ENCODE measurements at places on chromosomes 16 and 17.

GRCh38 chr17:882827-883585, 96.6 kb downstream of the NXN start:
- no peak for DNase-seq

GRCh38 chr17:39595928-39596510, 11.7 kb downstream of the NEUROD2 start:
- DNase-seq = no peak

DNA sequence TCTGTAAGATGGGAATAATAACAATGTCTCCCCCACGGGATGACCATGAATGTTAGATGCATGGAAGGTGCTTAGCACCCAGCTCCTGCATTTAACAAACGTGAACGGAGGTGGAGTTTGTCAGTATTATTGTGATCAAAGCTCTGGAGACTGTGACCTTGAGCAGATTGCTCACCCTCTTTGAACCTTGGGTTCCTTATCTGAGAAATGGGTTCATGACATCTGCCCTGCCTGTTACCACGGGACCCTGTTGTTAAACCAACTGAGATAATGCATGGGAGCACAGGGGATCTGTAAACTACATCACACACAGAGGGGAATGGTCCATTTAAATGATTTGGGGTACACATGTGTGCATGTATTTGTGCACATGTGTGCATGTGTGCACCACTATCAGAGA, 29.6 kb downstream of the MRM1 start:
- DNase-seq = no peak

DNA sequence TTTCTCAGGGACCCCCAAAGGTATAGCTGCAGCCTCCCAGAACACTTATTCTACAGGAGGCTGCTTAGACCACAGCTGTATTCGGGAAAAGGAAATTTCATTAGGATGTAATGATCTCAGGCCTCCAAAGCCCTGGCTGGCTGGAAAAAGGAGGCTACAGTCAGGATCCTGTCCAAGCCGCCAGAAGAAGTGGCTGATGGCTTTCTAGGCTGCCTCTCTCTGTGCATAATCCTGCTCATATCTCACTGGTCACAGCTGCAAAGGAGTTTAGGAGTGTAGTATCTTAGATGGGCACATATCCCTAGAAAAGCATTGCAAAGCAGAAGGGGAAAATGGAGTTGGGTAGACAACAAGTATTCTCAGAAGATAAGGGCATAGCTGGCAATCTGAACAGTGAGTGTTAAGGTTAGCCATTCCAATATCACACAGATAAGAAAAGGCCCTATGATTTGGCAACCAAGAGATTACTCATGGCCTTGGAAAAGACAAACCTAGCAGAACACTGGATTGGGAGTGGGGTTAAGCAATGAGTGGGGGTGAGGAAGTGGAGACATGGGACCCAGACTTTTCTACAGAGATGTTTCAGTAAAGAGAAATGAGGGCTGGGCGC, 26.0 kb upstream of the PRKCA start:
- DNase-seq = no peak

GRCh38 chr17:39081851-39082250, 69.6 kb downstream of the PLXDC1 start:
- no peak for DNase-seq

DNA sequence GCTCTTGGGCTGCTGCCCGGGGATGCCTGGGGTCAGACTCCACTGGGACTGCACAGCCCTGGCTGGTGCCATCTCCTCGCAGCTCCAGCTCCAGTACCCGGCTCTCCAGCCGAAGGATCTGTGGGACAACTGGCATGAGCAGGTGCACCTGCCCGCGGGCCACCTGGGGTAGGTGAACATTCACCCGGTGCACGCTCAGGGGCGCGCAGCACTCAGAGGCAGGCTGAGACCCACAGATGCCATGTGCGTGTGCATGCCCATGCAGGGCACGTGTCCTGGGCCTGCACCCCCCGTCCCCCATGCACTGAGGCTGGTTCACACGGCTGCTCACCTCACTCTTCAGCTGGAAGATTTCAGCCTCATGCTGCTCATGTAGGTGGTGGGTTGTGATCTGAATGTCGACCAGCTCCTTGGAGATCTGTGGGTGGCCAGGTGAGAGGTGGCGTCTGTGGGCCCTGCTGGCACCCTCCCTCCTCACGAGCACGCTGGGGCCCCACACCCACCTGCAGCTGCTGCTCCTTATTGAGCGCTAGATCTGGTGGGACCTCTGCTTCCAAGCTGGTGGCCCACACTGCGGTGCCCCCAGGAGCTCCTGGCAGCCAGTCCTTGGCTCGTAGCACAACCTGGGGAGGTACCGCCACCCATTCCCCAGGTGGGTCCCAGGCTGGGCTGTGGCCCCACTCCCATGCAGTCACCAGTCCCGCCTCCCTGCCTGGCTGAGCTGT, 618 bp downstream of the CCDC78 start:
- DNase-seq = no peak

GRCh38 chr17:45394913-45395568, 37.6 kb downstream of the ARHGAP27 start:
- DNase-seq = peak; percentile 54

GRCh38 chr17:27947005-27947406, 53.8 kb upstream of the LYRM9 start:
- no peak for DNase-seq

- no peak for DNase-seq
Observed at GRCh38 chr17:43860927-43861622, 14.1 kb downstream of the CD300LG start.

GRCh38 chr17:7014995-7015958, 2.9 kb downstream of the RNASEK start:
- DNase-seq = peak; percentile 93

- DNase-seq = peak; percentile 33
Observed at GRCh38 chr17:37605813-37606505, 3.3 kb downstream of the SYNRG start.

GRCh38 chr17:49157784-49158183, 25.2 kb downstream of the B4GALNT2 start:
- no peak for DNase-seq

GRCh38 chr17:62994931-62995330, 28.9 kb downstream of the TANC2 start:
- DNase-seq = no peak

DNA sequence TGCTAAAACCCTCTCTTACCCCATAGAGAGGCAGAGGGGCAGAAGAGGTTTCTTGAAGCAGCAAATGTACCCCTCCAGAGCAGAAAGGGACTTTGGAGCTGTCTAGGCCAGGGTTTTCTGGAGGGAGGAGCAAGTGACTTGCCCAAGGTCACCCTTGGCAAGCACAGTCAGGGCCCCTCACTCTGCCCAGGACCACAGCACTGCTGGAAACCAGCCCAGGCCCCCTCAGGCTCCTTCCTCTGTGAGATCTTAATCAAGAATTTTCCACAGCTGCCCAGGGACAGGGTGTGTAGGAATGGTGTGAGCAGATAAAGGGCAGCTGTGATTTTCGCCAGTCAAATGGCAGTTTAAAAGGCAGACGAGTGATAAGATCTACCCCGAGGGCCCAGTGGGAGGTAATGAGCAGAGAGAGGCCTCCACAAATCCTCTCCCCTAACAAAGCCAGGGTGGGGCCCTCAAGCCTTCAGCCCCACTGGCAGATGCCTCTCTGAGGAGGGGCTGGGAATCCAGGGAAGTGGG, 3.9 kb upstream of the SLC12A3 start:
- DNase-seq = no peak

DNA sequence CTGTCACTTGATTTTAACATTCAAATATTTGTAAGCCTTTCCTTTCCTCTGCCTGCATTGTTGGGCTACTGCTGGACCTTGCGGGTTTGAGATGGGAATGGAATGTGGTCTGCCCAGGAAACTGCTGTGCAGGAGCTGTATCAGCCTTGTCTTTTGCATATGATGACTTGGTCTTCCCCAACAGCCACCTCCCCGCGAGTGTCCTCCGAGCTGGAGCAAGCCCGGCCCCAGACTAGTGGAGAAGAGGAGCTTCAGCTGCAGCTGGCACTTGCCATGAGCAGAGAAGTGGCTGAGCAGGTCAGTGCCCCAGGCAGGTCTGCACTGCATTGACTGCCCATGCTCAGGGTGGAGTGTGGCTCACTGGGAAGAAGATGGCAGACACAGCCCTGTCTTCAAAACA, 52.8 kb downstream of the B9D1 start:
- DNase-seq = no peak

DNA sequence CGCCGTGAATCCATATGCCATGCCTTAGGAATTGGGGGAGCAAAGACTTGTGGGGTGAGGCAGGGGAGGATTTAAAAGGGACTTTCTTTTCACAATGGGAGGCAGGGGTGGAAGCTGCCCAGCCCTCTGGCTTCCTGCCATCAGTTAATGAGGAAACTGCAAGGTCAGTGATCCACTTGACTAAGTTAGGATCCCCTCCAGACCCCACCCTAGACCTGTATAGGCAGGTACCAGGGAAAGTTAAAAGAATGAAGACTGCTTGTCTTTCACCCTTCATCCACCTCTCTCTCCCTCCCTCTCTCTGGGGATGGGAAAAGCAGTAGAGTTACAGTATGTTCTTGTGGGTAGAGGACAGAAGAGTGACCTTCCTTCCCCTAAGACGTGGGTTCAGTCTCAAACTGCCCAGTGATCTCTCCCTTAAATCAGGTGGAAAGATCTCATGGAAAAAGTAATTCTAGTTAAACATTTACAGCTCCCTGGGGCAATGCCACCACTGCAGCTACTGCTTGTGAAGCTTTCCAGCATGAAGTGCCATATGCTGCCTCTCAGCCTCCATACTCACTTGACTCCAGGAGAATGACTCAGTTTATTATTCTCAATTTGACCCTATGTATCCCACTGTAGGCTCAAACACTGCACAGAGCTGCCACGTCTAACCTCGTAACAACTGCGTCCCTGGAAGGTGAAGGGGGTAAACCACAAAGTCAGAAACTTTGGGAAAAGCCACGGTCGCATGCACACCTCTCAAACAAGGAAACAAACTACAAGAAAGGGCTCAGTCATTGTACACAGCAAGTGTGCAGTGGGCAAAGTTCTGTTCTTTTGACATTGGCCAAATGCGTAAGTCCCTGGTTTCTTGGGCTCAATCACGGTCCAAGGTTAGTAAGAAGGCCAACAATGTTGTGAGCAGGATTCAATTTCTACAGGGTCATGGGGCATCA, 1.2 kb downstream of the COA3 start:
- DNase-seq = no peak

GRCh38 chr17:3695723-3696411, at the start of gene P2RX5:
TSS of gene P2RX5 (minus strand) at chr17:3696155. CDS start at chr17:3696005, 150 bp downstream.
- peak; percentile 53 for DNase-seq

- no peak for DNase-seq
Observed at GRCh38 chr17:53844491-53845107, 21.9 kb downstream of the KIF2B start.

- no peak for DNase-seq
Observed at GRCh38 chr17:44652727-44653126, 3.5 kb upstream of the MEIOC start.

- DNase-seq = no peak
Observed at GRCh38 chr17:622356-622755, 92.3 kb downstream of the VPS53 start.
